ENCODE measurements at places on chromosomes 12 and 14.

GRCh38 chr14:103142026-103142425 lies 18.8 kb downstream of the TNFAIP2 start:
- DNase-seq: no peak

GRCh38 chr14:62655166-62655565 lies 390.1 kb downstream of the KCNH5 start:
- DNase-seq: no peak

GRCh38 chr12:92810370-92810769 lies 107.6 kb downstream of the PLEKHG7 start:
- no peak for DNase-seq

DNA sequence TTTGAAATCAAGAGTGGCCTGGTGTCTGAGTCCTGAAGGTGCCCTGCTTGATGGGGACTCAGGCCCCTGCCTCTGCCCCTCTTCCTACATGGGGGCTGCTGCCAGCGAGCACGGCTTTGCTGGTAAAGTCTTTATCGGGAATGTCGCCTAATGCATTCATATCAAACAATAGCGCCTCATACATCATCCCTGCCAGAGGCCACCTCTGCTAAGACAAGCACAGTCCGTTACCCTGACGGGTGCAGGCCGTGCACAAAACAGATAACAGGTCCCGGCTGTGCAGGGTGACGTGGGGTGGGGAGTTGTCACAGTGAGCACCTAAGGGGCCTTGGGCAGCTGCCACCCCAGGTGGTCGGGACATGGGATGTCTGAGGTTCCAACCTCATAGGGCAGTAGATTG lies 68.4 kb upstream of the FAM222A start:
- DNase-seq: no peak

- DNase-seq: no peak
Measured at GRCh38 chr12:104756901-104757300, 201.2 kb downstream of the SLC41A2 start.

GRCh38 chr14:102088012-102088792 lies 1.4 kb upstream of the HSP90AA1 start:
- peak; percentile 43 for DNase-seq

- no peak for DNase-seq
Measured at GRCh38 chr14:65813760-65814384, 401.3 kb downstream of the FUT8 start.

GRCh38 chr14:42112108-42112507 lies 505.4 kb downstream of the LRFN5 start:
- no peak for DNase-seq

GRCh38 chr14:64637735-64638473 lies 66.3 kb upstream of the PLEKHG3 start:
- DNase-seq: no peak

DNA sequence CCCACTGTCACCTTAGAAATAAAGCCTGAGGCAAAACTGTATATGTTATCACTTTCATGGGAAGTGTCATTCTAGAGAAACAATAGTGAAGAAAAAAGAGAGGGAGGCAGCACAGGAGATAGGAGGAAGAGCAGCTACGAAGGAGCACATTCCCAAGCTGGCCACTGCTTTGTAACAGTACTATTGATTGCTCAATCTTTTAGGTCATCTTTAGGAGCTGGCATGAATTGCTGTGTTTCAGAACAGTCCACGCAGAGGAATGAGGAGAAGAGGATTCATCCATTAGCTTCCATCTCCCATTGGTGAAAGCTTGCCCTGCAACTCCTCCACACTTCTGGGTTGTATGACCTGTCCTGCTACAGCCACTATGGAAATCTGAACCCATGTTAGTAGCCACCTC lies 372.5 kb upstream of the DDHD1 start:
- no peak for DNase-seq

- no peak for DNase-seq
Measured at GRCh38 chr14:103616635-103617300, 12.2 kb upstream of the KLC1 start.

GRCh38 chr14:75268633-75269550 lies 9.7 kb upstream of the FOS start:
- DNase-seq: no peak

- no peak for DNase-seq
Measured at GRCh38 chr14:34489324-34489723, 27.3 kb upstream of the SPTSSA start.

DNA sequence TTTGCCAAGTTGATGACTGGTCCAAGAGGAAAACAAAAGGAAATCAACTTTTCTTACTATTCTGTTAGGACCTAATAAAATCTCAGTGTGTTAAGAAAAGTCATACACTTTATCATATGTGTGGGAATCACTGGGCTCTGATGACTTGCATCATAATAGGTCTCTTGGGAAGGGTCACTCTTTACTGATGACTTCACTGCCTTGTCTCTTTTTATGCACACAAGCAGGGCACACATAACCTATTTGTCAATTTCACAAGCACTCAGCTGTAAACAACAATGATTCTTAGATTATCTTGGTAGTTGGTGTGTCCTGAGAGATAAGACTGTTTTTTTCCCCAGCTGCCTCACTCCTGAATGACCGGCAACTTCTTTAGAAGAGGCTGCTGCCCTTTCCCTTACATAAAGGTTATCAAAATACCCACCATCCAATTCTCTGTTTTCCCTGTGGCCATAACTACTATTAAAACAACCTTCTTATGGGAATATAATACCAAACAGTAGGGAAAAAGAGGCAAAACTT lies 50.9 kb upstream of the INSM2 start:
- DNase-seq: no peak

GRCh38 chr14:77950371-77951063 lies 150.6 kb downstream of the ADCK1 start:
- DNase-seq: no peak

DNA sequence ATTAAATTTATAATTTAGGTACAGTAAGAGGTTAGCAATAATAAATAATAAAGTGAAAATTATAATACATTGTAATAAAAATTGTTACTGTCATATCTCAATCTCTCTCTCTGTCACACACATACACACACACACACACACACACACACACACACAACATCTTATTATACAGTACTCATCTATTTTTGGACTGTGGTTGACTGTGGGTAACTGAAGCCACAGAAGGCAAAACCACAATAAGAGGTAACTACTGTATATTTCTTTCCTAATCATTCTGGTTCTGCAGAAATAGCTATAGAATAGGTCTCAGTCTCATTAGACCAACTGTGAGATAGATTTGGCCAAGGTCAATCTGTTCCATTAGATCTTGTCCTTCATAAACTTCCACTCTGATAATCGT lies 33.1 kb upstream of the PTPRO start:
- no peak for DNase-seq

- no peak for DNase-seq
Measured at GRCh38 chr14:68945190-68945584, 33.9 kb downstream of the ACTN1 start.

DNA sequence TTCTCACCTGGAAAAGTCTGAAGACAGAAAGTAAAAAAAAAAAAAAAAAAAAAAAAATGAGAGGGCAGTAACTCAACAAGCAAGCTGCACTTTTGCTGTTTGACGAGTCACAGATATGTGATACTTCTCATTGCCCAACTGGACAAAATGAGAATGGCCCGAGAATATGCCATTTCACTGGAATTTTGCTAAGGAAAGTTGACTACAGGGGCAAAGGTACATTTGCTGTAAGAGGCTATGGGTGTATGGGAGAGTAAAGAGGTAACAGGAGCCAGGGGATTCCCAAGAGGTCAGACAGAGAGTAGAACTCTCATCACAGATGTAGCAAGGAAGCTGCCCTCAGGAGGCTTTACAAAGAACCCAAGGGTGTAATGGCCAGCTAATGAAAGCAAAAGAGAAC lies 22.9 kb downstream of the KIF21A start:
- DNase-seq: no peak

DNA sequence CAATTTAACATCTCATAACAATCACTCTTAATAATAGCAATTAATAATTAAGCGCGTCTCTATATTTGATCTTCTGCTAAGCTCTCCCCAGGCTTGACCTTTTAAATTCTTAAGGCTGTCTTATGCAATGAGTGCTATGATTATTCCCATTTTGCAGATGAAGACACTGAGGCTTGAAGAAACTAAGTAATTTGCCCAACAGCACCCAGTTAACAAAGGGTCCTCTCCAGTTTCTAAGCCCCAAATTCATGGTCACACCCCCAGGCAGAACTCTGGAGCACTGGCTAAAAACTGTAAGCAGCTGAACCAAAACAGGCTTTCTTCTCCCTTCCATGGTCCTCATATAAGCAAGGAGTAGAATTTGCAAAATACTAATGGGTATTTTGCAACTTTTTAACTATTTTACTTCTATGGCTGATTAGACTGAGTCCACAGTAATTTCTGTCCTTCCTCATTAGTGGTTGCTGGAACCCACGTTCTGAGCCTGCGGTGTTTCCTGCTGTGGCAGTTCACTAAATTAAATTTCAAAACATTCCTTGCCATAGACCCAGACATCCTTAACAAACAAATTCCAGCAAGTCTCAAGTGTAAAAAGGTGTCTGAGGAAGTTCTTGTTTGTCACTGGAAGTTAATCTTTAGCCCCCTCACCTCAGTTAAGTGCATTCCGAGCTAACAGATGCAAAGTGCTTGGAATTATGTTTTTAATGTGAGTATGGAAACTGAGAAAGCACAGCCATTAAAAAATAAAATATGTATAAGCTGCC lies 76.5 kb downstream of the TMEM132D start:
- DNase-seq: no peak

GRCh38 chr14:62253171-62253570 lies 491.0 kb downstream of the SNAPC1 start:
- DNase-seq: no peak

- DNase-seq: no peak
Measured at GRCh38 chr12:74043343-74043742, 494.3 kb upstream of the ATXN7L3B start.

DNA sequence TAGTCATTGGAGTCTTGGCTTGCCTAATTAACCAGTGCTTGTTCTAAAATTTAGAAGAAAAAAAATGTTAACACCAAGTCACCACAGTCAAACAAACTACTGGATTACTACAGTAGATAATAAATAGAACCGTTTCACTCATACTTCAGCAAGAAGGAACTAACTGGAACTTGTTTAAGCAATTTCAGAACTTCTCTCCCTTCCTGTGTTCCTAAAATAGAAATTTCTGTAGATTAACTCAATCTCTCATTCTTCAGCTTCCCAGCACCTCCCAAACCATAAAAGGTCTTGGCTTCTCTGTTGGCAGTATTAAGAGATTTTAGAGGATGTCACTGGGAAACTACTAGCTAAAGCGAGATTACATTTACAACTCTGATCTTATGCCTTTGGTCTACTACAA lies 18.6 kb downstream of the GNS start:
- no peak for DNase-seq

DNA sequence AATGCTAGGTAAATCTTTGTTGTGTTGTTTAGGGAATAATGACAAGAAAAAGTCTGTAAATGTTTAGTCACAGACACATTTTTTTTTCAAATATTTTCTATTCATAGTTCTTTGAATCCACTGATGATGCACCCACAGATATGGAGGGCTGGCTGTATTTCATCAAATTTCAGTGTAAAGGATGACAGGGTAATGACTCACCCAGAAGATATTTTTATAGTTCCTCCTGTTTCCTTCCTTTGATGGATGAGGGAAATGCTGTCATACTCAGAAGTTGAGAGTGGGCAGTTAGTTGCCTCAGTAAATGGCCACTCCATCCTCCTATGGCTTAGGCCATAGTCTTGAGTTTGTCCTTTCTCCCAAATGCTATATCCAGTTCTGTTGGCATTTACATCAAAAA lies 76.9 kb upstream of the REP15 start:
- no peak for DNase-seq
